ENCODE measurements at places on chromosomes 2 and 18.
A peak's percentile ranks its signal among the peaks of the same experiment; 100 is the strongest.

DNA sequence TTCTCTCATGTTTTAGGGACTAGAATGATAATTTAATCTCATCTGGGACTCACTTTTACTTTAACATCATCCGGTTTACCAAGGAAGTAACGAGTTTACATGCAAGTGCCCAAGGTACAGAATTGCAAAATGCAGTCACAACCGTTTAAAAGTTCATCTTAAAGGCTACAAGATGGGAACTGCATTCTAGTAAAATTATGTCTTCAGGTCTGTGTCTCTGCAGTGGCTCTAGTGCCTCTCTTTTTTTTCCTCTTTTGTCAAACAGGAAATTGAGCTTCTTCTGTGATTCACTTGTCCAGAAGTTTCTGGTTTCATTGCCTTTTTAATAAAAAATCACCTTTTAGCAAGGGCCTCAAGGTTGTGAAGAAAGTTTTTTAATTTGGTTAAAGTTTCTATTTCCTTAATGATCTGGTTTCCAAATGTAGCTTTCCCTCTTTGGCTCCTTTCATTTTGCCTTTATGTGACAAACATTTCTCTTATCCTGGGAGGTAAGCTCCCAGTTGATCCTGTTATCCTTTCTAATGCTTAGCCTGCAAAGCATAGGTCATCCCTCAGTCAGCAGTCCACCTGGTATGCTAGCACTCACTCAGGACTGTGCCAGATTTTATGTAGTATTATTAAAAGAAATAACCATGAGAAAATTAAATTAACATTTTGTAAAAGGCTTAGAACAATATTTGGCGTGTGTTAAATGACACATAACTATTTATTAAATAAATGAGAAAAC is 2.4 kb downstream of the GLS start:
- no peak for DNase-seq

DNA sequence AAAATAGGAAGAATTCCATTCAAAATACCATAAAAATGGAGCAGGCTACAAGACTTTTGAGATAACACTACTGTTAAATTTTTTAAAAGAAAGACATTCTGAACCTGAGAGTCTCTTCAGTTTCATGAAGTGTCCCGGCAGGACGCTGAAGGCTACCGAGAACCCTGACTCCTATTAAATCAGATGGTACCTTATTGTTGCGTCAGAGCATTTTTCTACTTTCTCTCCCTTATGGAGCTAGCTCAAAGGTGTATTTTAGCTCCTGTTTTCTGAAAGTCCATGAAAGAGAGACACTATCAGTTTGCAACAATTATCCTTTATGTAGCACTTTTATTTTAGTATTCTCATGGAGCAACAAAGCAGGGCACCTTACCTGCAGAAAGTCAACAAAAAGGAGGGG is 626.7 kb downstream of the IRS1 start:
- DNase-seq = no peak

DNA sequence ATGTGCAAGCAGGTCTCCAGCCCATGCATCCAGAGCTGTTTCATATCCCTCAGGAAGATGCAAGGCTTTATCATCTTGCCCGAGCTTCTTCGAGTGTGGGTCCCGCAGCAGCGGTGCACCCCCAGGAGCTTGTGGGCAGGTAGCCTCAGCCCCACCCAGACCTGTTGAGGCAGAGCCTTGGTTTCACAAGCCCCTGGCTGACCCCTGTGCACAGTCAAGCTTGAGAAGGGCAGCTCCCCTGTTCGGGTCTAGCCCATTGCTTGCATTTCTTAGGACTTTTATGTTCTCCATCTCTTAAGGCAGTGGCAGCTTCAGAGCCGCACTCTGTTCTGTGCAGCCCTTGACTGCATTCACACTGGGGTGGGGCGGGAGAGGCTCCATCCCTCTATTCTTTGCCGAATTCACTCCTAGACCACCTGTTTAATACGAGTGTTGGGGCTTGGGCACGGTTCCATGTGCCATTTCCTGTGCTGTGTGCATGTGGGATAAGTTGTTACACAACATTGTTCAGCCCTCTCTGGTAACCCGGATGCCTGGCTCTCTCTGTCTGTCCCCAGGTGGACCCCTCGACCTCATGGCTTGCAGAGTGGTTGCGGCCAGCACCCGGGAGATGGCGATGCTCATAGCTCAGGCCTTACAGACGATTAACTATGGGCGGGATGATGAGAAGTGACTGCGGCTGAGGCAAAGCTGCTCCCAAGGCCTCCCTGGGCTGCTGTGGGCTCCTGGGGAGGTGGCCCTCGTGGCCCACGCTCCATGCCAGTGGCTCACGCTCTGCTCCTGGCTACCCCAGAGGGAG is 48.7 kb downstream of the IMPA2 start:
- no peak for DNase-seq

DNA sequence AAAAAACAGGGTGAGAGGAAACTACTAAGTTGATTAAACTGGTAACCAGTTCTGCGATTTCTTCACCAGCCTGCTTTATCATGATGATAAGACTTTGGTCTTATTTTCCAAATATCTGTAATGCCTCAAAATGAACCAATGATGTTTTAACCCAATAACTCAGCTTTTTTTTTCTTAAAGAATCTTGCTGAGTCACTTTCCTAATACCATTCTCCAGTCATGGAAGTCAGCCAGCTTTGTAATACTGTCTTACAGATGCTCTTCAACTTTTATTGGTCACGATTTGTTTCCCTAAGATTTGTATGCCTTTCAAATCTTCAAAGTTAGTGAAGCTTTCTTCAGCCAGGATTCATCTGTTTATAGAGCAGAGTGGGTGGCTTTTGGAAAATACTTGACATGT is 47.7 kb upstream of the SMIM21 start:
- no peak for DNase-seq

GRCh38 chr2:99851089-99851488 is 291.3 kb downstream of the AFF3 start:
- DNase-seq = no peak

DNA sequence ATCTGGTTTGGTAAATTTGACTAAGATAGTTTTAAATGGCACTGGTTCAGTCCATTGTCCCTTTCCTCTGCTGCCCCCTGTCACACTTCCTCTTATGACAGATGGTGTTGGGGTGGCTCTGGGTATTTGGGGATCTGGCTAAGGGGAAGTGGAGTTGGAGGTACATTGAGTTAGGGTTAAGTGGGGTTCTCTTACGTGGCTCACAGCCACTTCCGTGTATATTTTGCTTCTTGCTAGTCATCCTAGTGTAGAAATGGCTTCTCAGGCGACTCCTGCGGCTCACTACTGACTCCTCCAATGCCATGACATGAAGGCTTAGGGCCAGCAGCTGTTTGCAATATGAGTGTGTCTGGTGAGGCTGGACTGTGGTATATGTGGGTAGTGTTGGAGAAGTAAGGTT is 187.0 kb downstream of the HAUS1 start:
- DNase-seq = no peak

GRCh38 chr18:33578518-33579348 is 714 bp downstream of the ASXL3 start:
- peak; percentile 66 for DNase-seq

- DNase-seq = no peak
Measured at GRCh38 chr18:7727361-7728076, 160.4 kb downstream of the PTPRM start.

DNA sequence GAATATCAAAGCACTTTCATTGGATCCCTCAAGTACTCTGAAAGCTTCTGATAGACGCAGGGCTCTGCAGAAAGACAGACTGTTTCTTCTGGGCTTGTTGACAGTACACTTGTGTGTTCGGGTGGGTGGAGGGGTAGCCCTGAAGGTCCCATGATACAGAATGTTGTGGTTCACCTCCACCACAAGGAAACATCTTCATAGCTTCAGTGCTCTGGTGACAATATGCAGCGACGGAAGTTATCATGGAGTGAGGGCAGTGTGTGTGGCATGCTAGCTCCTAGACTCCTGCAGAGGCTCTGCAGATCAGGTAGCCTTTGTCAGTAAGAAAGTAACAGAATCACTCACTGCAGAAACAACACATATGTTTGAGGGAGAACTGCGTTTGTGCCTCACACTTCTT is 90.7 kb downstream of the MEIS1 start:
- DNase-seq = no peak

DNA sequence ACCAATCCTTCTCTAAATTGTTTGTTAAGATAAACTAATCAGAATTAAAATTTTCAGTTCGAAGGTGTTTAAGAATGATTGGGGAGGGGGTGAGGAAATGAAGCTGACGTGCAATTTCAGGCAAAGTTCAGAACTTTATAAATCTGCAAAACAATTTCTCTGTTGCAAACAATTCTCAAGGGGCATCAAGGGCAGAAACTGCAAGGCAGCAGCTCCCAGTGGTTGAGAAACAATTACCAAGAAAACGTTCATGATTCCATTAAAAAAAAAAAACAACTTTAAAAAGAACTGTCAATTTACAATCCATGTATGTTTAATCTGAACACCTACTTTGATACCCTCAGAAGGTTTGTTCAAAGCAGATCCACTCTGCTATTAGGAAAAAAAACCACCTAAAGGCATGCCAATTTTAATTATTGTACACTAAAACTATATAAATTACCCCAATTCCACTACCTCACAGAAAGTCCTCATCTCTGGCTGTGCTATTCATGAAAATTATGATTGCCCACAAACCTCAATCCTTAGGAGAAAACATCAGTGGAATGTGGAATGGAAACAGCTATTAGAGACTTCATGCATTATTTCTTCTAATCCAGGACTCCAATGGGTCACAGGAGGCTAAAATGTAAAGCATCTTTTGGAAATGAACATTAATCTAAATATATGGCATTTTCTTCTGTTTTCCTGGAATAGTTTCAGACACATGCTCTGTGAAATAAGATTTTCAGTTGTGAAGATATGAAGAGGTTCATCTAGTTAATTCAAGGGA is 119.9 kb upstream of the ACVR1C start:
- DNase-seq = no peak

GRCh38 chr2:63051042-63051794 is 588 bp downstream of the OTX1 start:
- DNase-seq = peak; percentile 21

All from right hindlimb (tissue), 1 donor.